ENCODE measurements at places on chromosomes 11 and 22.

DNA sequence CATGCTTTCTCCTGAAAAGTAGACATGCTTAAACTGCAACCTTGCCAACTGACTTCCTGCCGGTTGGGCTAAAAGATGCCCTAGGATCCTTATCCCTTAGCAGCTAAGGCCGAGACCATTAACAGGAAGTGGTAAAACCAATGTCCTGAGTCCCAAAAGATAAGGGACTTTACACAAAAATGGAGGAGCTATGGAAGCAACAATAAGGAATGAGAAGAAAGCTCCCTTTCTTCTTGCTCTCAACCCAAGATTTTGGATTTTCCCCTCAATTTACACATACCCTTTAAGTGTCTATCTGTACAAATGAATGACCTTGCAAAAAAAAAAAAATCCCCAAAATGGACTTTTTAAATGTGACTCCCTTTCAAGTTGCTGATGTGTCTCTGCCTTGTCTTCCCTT, 11.1 kb downstream of the MRPL17 start:
- no peak for DNase-seq

DNA sequence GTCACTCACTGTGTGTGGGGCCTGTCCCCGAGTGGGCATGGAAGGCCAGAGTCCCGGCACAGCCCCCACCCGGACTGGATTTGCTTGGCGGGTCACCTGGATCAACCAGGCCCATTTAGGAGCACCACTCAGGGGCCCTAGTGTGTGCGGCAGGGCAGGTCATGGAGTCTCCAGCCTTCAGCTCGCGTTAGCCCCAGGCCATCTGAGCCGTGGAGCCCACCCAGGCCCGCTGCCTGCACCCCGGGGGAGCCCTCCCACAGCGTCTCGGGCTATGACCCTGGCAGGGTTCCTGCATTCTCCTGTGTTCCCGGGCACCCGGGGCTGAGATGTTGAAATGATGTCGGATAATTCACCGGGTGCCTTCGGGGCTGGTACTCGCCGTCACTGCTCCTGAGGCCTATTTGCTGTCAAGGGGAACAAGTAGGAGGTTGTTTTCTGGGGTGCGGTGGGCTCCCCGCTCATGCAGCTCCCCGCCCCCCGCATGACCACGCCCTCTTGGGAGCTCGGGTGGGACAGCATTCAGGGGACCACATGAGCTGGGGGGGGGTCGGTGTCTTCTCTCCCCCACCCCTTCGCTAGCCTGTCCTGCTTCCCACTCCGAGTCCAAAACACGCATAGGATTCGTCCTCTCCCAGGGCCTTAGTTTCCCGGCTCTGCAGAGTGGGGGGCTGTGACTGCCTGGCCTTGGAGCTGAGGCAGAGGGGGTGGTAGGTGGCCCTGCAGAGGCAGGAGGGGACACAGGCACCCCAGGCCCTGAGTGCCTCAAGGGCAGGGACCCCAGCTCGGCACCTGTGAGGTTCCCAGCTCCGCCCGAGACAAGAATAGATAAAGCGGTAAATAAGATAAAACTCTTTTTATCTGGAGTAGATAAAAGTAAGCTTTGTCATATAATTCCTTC, 77.2 kb downstream of the KCNQ1 start:
- DNase-seq = peak; percentile 30

DNA sequence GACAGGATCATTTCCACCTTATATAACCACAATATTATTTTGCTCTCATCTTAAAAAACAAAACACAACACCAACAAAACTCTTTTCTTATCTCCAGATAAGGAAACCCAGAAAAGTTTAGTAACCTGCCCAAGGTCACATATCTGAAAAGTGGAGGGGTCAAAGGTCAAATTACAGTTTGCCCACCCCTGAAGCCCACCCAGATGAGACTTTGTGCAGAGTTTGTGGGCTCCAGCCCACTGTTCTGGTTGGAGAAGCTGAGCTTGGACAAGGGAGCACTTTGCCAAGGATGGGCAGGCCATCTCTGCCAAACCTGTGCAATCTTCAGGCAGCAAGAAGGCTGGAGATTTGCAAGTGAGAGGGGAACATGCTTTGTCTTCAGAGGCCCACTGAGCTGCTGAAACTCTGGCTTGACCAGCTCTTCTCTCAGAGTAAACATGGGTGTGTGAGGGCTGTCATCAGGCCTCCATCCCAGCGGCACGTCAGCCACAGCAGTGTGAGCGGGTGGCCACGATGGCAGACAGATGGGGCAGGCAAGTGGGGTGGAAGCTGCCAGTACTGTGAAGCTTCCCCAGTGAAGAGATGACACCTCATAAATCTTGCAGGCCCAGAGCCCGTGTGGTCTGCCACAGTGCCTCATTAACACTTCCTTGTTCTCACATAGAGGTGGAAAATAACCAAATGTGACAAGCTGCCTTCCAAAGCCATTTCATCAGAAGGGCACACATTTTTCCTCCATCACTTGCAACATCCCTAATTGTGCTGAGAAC, 111.8 kb downstream of the CCDC81 start:
- no peak for DNase-seq

- DNase-seq = no peak
These were observed 27.6 kb downstream of the DKK3 start for GRCh38 chr11:11980841-11981308.

- DNase-seq = no peak
These were observed 46.3 kb upstream of the PSMA1 start for GRCh38 chr11:14566331-14567063.

DNA sequence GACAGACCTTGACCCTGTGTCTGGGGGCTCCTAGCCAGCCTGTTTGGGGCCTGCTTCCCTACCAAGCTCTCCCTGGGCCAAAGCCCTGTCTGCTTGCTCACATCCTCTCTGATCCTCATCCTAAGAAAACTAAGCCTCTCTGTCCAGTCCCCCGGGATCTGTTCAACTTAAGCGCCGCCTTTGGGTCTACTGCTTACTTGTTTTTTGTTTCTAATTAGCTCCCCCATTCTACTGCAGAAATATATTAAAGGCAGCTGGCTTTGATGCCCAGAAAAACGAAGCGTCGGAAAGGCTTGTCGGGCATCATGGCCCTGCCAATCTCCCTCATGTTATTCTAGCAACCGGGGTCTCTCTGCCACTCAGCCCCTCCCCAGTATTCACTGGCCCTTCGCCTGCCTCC, 3.4 kb downstream of the DSCAML1 start:
- no peak for DNase-seq

All from aorta (tissue), 5 donors.